ENCODE measurements at places on chromosomes 5 and 9.

DNA sequence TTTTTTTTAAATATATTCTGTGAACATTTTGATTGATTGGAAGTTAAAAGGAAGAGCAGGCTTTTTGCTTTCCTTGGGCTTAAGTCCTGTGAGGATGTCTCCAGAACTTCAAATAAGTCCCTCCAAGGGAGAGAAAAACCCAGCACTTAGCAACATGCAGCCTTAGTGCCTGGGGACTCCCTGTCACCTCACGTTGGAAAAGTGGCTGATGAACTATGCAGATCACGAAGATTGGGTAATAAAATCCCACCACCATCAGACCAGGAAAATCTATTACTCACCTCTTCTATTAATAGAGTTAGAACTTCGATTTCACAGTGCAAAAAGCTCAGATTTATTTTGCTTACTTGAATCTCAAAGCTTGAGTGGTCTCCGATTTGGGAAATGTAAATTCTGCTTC lies 507.0 kb downstream of the MAT2B start:
- no peak for DNase-seq

GRCh38 chr9:134055981-134056461 lies 11.8 kb downstream of the BRD3 start:
- no peak for DNase-seq

- no peak for DNase-seq
These were observed 3.7 kb downstream of the TLN1 start for GRCh38 chr9:35728041-35728971.

GRCh38 chr5:154756868-154757813 lies 2.0 kb downstream of the LARP1 start:
- peak; percentile 56 for DNase-seq

DNA sequence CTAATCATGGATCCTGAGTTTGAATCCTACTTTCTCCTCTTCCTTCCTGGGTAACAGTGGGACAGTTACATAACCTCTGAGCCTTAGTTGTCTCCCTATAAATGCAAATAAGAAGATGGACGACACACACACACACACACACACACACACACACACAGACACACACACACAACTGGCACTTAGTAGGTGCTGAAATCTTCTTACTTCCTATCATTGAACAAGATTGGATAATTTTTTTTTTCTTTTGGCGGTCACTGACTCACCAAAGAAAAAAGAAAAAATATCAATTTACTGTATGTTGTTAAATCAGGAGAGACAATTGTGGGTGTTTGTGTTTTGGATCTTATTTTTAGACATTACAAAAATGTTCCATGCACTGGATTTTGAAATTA lies 28.4 kb upstream of the TNFSF8 start:
- DNase-seq: no peak

DNA sequence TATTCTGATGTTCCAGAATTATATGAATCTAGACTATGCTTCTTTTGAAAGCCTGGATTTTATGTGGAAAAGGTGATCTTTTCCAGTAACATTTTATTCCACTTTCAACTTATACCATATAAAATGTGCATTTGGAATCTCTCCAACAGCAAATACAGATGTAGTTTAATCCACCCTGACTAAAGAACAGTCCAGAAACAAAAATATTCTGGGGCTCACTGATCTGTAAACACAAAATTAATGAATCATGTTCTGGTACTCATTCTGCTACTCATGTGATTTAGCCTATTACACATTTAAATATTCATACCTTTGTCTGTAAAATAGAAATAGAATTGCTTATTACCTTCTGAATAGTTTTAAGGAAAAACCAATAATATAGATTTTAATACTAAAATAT lies 125.8 kb downstream of the ARRDC3 start:
- no peak for DNase-seq

GRCh38 chr5:162037431-162037830 lies 30.1 kb upstream of the GABRG2 start:
- no peak for DNase-seq

- DNase-seq: no peak
These were observed 21.1 kb upstream of the SHB start for GRCh38 chr9:38090170-38090569.

All from NCI-H526 (cell line).